ENCODE measurements at places on chromosomes 2 and 18.

DNA sequence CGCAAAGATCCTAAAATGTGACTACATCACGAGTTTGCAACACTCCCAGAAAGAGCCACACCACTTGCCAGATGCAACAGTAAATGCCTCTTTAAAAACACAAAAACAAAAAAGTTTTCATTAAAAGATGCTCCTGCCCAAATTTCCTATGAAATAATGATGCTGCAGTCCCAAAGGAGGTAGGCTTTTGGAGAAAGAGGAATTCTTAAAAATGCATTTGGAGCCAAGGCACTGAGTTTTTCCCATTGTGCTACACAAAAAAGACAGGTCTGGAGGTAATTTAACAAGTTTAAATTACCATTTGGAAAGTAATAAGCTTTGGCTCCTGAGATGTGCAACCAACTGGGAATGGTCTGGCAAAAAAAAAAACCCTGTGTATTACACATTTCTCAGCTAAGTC lies 145.0 kb downstream of the PID1 start:
- no peak for DNase-seq

DNA sequence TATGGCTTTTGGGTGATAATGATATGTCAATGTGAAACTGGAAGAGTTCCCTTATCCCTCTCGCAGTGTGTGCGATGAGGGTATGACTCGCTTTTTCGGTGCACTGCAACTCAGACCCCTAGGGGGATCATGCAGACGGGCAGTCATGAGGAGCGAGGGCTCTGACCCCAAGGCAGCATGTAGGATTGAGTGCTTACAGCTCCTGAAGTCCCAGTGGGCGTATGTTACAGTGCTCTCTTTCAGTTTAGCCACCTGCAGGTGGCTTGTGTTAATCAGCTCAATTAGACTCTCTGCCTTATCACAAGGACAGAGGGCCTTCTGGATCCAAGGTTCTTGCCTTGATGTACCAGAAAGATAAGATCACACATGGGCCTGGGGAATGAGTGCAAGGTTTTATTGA lies 1269.9 kb upstream of the GYPC start:
- DNase-seq = no peak

DNA sequence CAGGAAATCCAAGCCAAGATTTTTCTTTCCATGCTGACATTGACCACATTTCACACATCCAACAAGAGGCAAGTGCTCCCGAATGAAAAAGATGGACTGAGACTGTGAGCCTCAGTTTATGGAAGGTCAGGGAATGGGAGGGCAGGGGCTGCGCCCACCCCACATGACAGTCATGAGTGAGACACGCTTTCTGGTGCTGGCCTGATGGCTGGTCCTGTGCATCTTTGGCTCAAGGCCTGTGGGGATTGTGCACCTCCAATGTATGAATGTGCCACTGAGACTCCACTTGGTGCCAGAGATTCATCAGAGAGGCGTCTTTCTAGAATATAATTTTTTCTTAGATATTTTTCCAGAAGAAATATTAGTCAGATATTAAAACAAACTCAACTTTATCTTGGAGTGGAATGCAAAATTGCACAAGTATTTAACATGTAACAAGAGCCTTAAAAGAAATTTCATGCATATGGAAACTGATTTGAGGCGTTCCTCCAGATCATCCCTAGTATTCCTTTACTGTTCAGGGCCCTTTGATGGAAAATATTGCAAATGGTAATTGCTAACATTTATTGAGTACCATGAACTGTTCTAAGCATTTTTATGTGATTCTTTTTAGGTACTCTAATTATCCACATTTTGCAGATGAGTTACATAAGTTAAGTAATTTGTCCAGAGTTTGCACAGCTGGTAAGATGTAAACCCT lies 87.3 kb upstream of the GPR45 start:
- DNase-seq = no peak

GRCh38 chr2:35503738-35504199 lies 851.8 kb upstream of the CRIM1 start:
- DNase-seq = no peak

DNA sequence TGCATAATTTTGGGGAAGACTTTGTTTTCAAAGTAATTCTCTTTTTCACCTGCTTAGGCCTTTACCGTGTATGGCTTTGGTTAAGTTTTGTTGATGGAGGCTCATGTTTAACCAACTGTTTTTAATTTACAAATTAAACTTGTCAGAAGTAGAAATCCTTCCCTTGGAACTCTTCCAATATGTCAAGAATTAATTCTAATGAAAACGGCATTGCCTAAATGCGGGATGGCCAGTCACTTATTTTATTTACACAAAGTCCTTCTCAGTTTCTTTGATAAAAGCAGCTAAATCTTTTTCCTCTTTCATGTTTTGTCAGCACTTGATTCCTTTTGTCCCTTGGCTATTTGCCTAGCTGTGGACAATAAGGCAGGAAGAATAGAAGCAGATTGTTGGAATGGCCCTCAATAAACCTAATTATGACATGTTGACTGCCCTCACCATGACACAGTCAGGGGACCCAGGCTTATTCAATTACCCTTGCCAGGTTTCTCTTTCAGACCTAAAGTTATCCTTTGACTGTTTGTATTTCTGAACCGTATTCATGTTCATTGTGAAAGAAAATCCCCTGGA lies 26.3 kb downstream of the PAX3 start:
- DNase-seq = no peak

DNA sequence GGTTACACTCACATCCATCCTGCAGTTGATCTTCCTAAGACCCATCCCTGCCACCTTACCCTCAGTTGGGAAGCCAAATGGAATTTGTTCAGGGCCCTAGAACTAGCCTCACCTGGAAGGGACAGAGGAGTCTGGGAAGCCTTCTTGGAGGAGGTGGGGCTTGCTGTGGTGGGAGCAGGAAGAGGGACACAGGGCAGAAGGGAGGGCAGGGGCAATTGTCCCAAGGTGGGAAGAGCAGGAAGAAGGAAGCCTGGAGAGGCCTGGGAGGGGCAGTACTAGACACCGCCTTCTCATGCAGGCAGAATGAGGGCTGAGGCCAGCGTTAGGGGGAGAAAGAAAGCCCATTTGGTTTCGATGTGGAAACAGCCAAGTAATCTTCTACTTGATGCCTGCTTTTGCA lies 34.1 kb upstream of the ASPRV1 start:
- DNase-seq = no peak

- no peak for DNase-seq
Observed at GRCh38 chr2:145682546-145683157, 1162.7 kb upstream of the ZEB2 start.

- DNase-seq = no peak
Observed at GRCh38 chr18:63683890-63684289, 18.9 kb upstream of the SERPINB11 start.

GRCh38 chr2:132430895-132431294 lies 14.3 kb downstream of the GPR39 start:
- DNase-seq = no peak

DNA sequence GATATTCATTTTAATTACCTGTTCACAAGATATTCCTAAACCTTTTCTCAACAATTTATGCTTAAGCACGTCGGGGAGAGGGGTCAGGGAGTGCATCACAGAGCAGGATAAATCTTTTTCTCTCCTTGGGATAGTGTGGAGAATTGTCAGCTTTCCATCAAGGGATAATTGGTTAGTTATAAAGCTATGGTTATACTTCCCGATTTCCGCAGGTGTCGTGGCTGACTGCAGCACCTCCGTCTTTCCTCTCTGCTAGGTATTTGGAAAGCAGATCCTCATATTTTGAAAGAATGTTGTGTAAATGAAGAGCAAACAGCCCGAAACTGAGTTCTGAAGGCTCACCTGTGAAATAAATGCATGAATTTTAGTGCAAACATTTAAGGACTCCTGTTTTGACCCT lies 778 bp downstream of the DYNC2LI1 start:
- DNase-seq = no peak

DNA sequence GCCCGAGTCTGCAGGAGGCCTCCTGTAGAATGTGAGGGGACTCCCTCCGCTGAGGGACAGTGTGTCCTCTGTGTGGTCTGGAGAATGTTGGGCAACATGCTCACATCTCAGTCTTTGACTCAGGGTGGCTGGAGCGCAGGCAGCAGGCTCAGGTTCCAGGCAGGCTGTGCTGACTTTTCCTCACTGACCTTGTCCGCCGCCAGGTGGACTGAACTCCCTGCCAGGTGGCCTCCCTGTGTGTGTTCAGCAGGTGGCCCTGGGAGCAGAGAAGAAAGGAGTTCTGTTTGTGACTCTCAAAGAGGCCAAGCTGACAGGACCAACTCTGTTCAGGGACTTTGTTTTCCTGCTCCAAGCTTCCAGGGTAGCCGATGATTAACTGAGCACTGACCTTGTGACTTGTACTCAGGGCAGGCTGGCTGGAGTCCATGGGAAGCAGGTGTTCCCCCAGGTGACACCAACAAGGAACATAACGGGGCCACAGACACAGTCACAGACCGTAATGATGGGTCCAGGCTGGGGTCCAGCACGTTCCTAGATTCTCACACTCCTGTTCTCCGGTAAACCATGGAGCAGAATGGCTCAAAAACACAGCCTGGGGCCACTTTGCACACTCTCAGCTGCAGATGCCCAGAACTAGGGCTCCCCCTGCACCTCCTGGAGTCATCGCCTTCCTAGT lies 439.8 kb downstream of the RNF144A start:
- no peak for DNase-seq

GRCh38 chr2:223860809-223861738 lies 23.7 kb upstream of the AP1S3 start:
- DNase-seq = peak; percentile 42

DNA sequence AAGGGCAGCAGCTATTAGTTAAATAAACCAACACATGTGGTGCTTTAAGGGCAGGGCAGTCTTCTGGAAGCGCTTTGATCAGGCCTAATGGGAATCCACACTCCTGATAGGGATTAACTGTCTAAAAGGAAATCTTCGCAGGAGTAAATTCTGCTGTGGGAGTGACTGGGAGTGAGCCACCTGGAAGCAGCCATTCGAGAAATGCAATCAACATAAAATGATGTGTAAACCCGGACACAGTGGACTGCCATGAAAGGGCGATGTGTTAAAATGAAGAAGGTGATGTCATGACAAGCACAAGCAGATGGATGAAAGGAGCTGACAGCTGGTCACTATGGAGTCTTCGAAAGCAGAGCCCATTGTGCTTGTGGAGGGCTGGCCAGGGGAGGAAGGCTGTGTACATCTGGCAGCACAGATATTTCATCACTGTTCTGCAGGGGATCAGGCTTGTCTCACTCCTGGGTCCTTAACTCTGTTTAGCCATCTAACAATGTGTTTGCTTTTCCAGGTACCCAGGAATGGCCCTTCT lies 24.8 kb upstream of the GALNT14 start:
- DNase-seq = no peak

DNA sequence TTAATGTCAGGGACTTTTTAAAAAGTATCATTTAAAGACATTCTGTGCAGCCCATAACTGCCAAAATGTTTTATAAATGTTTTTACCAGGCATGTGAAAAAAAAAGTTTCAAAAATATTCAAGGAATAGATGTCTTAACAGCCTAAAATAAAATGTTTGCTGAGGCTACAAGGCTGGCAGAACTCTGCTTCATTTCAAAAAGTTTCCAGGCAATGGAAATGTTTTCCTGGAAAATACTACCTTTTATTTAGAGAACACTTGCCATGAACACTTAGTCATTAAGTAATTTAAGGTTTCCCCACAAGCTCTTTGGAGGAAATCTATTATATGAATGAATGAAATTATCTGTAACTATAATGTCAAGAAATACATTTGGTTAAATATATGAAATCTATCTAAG lies 68.8 kb downstream of the THADA start:
- no peak for DNase-seq

Data from AG04449 (cell line).